NT2/D1 (cell line): ENCODE measurements at places on chromosomes 2 and 18.

- DNase-seq: no peak
These were observed 132.2 kb downstream of the FMNL2 start for GRCh38 chr2:152466980-152467676.

DNA sequence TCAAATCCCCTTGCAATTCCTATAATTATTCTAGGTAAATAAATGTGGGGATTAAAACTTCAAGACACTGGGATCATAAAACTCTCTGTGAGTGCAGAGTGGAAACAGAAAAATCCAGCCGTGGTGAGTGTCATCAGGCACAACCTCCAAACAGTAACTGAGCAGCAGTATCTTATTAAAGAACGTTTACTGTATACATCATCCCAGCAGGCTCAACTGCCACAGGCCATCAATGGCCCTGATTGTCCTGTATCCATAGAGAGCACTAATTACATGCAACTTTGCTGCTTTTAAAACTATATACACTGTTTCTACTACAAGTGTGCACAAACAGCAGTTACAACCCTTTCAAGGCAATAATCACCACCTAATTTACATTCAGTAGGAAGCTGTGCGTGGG lies 23.9 kb downstream of the GAREM1 start:
- DNase-seq: no peak

DNA sequence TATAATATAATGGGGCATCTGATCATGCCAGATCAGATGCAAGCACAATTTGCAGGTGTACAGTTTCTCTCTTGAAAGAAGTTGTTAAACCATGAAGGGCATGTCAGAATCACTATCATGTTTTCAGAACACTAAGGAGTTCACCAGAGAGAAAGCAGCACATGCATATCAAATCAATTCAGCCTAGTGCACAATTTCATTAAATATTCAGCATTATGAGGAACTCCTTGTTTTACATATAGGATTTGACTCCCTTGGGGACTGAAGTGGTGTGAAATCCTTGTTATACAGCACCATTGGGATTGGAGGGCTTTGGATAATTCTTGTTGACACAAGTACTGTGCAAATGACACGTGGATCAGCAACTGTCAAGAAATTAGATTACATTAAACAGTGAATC lies 562.1 kb upstream of the KLHL29 start:
- DNase-seq: no peak

DNA sequence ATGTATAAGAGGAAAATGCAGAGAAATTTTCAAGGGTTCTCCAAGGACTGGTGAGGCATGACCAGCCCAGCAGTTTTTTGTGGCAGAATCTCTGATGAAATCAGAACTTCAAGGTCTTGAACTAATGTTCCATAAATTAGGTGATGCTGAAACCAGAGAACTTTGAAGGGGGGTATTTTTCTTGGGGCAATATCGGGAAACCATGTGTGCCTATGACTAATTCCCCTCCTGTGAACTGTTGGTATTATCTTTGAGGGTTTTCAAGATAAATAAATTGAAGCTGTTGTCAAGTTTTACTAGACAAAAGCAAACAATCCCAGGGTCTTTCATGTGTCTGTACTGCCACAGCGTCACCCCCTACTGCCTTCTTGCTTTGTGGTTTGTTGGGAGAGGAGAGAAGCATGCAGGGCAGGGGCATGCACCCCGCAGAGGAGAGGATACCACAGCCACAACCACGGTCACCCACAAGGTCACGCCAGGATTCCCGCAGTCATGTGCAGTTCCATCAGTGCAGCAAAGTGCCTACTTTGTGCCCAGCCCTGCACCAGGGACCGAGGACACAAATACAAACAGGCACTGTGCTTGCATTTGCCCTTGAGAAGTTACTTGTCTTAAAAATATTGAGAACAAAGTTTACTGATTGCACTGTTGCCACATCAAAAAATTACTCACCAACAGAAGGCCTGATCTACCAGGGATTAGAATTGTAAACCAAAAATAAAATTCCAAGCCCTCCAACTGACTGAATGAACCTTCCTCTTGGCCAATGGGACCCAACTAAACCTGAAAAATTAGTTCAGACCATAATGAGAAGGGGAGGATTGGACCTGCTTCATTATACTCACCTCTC lies 413.3 kb upstream of the TRIB2 start:
- DNase-seq: no peak

GRCh38 chr2:100812116-100812515 lies 7.8 kb upstream of the NPAS2 start:
- DNase-seq: no peak

DNA sequence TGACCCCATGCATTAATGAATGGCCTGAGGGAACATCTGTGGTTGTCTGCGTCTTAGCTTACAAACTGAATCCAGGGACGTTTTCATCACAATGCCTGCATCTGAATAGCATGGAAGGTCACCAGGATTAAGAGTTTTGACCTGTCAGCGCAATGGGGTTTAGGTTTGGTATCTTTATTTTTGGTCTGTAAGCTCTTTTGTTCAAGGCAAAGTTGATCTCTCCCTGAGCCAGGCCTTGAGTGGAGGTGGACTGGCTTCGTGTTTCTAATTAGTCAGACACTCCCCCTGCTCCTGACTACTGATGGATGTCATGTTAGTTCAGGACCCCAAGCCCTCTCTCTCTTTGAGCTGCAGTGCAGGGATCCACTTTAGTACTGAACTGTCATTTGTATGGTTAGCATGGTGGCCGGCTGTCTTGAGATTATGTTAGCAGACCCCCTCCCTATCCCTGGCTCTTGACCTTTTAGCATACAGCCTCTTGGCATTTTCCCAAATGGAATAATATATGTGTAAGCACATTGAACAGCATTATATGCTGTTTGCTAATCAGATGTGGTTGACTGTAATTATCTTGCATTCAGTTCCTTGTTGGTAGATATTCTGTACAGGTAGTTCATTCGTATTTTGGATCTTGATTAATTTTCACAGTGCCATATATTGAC lies 59.2 kb downstream of the LYPD6 start:
- no peak for DNase-seq
